Stimulated activated CD4-positive, alpha-beta T cell treated with anti-CD3 and anti-CD28 coated beads, Interleukin-15, amount 100 ng/mL, for 1 hour (primary cell): ENCODE measurements at places on chromosomes 1 and 21.

DNA sequence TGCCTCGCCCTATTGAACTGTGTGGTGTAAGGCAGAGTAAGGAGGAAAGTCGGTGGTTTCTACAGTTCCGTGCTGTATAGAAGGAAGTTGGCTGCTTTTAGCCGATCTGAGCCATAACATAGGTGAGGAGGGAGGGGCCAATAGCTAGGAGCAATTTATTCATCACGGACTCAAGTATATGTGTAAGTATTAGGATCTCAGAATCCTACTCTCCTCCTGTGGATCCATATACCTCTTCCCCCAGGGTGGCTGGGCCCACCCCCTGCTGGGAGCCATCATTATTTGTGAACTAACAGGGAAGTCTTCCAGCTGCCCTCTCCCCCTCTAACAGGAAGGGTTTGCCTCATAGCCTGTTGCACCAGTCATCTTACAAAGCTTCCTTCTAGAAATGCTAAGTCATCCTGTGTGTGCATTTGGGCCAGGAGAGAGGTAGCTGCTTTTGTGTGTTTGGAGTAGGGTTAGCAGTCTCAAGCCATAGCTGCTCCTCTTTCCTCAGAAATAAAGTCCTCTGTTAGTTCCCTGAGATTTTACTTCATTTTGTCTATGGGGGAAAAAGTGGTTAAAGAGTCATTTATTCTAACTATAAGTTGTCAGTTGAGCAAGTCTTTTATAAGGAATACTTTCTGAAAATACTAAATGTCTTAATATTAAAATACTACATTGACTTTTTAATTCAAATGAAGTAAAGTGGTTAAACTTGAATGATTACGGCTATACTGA is 14.9 kb upstream of the CENPS start:
- no peak for DNase-seq

DNA sequence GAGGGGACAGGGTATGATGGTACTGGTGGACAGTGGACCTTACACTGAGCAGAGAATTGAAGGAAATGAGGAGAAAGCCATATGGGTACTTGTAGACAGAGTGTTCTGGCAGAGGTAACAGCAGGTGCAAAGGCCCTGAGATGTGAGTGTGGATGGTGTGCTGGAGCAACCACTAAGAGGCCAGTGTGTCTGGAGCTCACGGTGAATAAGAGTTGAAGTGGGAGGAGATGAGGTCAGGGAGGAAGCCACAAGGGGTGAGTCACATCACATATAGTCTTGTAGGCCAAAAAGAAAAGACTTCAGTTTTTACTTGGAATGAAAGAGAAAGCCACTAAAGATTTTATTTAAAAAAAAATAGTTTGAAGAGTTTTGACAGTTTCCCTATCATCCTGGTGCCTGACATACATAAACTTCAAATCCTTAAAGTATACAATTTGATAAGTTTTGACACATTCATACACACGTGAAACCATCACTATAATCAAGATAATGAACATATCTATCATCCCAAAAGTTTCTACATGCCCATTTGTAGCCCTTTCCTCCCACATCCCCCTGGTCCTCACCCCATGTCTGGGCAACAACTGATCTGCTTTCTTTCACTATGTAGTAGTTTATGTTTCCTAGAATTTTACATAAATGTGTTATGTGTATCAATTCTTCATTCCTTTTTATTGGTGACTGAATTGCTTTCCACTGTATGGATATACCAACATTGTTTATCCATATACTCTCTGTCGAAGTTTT is 148.4 kb downstream of the GPATCH2 start:
- peak; percentile 2 for DNase-seq

GRCh38 chr21:36396971-36397370 is 11.8 kb downstream of the CHAF1B start:
- no peak for DNase-seq

DNA sequence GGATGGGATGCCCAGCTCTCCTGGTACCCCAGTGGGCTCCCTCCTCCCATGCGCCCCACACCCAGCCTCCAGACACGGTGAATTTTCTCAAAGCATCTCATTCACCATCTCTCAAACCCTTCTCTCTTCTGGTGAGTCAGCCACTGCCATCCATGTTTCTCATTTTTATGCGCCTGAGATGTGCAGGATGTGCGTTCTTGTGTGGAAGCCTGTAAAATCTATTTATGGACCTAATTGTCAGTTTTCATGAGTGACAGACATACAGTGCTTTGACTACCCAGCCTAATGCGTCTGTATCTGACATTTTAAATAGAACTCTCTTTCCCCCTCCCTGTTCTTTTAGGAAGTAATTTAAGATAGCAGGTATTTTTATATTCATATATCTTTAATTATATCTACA is 158.8 kb downstream of the DAB1 start:
- DNase-seq: no peak

DNA sequence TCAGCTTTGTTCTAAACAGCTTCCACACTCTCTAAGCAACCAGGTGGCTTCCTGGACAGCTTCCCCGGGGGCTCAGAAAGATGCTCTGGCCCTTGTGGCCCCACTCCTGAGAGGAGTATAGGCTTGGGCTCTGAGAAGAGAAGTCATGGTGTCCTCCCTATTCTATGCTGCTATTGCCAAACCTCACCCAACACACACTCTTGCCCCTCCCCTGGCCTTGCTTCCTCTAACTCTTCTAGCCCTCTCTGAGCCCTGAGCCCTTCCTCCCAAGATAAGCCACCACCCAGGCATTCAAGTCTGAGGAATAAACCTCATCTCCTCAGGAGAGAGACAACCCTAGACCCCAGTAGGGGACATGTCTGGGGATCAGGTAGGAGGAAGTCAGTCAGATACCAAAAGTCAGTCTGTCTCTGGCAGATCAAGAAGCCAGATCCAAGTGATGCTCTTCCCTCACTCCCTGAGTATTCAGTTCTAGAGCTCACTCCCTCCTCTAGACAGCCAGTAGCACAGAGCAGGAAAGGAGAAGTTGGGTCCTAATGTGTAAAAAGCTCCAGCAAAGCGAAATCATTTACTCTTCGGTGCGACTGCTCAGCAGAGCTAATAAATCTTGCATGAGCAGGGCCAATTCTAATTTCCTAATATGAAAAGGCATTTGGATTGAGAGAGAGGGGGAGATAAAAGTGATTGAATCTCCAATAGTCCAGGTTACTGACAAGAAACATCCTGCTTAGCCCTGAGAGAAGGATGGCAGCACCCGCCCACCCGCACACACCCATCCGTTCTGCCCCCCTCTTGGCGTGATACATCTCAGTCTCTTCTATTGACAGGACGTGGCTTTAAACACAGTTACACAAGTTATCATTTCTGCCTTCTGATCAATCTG is 50.5 kb downstream of the DMAP1 start:
- no peak for DNase-seq

GRCh38 chr1:233331676-233332519 is 4.4 kb downstream of the MAP3K21 start:
- DNase-seq: no peak

DNA sequence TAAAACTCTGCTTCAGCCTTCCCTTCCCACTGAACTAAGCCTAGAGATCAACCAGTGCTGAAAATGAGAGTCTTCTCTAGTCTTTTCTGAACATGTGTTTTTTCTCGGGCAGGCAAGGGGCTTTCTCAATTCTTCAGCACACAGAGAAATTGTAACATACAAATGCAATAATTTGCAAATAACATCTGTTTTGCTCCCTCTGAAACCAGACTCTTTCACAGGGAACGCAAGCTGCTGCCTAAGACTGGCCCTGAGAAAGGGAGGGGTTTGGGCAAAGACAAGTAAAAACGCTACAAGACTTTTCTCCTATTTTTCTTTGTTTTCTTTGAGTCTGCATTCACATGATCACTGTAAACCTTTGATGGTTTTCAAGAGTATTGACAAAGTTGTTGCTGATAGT is 39.6 kb upstream of the VN1R5 start:
- DNase-seq: no peak

GRCh38 chr1:3858231-3858981 is 1.1 kb downstream of the DFFB start:
- no peak for DNase-seq

DNA sequence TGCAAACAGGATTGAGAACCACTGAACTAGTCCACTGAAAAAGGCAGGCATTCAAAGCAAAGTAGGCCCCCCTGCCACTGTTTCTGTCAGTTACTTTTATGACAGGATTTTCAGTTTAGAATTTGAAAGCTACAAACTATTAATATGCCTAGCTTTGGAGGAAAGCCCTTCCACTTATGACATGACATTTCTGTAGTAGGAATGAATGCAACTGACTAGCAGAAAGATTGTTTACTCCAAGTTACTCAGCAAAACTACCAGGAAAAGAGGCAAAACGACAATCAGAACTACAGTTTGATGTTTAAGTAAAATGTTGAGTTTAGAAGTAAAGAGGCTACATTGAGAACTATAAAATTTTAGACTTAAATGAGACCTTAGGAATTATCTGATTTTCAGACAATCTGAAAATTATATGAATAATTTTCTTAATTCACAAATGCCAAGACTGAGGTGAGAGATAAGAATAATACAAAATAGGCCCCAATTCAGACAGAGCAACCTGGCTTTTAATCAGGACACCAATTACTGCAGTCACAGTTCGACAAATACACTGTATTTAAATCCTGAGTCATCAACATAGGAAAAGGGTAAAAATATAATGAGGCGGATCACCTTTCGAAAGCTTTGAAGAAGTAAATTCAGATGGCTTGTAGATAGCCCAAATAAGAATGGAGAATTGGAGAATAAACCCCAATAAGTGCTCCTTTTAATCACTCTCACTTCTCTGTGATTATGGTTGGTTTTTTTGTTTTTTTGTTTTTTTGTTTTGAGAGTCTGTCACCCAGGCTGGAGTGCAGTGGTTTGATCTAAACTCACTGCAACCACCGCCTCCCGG is 2.2 kb downstream of the PRKAB2 start:
- DNase-seq: no peak

DNA sequence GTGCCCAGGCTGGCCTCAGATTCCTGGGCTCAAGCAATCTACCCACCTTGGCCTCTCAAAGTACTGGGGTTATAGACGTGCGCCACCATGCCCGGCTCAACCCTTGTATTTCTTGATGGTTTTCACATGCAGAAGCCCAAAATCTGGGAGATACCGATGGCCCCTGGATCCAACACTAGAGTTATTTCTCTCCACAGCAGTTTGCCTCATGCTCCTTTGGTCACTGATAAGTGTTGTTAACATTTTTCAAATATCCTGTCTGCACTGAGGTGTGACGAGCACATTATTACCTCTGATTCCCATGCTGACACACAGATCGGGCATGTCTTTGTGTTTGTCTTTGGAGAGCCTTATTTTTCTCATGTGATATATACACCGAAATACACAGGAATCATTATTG is 107.0 kb downstream of the KIF26B start:
- DNase-seq: no peak

- DNase-seq: no peak
These were observed 325.1 kb upstream of the GREM2 start for GRCh38 chr1:240936911-240937668.

DNA sequence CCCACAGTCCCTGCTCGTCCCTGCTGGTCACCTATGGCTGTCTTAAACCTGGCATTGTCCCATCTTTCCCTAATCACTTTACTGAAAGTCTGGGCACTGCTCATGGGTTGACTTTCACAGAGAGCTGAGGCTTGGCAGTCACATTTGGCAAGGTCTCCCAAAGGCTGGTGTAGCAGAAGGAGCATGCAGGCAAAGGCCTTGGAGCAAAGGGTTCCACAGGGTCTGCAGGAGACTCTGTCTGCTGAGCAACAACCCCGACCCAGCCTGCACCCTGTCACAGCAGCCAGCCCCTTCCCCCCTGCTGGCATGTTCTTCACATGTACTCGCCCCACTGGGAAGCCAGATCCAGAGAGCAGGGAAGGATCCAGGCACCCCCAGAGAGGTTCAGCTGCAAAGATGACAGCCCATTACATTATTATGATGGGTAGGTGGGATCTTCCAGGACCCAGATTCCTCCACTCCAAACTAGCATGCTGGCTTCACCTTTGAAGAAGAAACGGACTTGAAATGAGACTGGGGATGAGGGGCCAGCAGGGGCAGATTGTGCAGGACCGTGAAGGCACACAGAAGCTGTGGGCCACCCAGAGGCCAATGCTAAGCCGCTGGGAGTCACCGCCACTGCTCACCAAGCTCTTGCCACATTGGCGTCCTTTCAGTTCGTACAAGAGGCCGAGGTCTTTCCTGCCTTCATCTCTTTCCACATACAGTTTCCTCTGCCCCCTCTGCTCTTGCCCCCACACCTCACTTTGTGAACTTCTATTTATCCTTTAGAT is 14.2 kb upstream of the TMEM125 start:
- no peak for DNase-seq

DNA sequence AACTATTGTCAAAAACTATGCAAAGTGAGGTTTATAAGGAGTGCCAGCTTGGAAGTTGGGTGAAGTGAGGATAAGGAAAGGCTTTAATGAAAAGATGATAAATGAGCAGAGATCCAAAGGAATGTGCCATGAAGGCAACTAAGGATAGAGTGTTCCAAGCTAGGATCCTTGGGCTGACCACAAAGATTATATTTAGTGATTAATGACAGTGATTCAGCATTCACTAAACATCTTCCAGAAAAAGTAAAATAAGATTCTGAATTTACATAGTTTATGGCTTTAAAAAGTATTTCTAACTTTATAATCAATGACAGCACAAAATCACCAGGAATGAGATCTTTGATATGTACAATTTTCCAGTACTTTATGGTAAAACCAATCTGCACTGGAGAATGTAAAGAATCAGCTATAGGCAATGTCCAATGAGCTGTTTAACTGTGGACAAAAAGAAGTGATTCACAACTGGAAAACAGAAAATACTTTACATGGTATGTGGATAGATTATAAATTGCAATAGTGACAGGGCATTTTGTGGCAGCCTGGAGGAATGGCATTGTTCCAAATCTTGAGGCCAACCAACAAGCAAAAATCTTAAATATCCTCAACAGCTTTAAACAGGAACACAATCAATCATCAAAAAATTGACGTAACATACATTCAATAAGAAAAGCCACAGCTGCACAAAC is 91.2 kb upstream of the KCTD3 start:
- no peak for DNase-seq

- no peak for DNase-seq
These were observed 1447.8 kb upstream of the PRMT6 start for GRCh38 chr1:105608713-105609112.

GRCh38 chr1:10444795-10445397 is 4.9 kb upstream of the CORT start:
- no peak for DNase-seq

DNA sequence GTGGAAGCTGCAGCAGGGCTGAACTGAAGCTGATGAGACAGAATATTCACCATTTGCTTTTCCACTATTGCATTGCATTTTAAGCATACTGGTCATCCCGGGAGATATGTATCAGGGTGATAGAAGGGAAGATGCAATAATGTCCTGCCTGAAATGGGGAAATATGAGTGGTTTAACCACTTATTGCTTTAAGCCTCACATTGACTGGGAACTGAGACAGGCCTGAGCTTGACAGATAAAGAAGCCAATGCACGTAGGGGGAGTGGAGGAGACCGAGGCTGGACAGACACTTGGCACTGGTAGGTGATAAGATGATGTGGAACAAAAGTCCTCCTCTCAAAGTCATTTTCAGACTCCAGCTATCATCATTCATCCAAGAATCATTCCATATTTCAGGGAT is 911.7 kb upstream of the NCAM2 start:
- DNase-seq: no peak
